ENCODE measurements at places on chromosomes 7 and 10.

GRCh38 chr10:122450353-122450990 is 4.0 kb upstream of the ARMS2 start:
- DNase-seq = no peak

DNA sequence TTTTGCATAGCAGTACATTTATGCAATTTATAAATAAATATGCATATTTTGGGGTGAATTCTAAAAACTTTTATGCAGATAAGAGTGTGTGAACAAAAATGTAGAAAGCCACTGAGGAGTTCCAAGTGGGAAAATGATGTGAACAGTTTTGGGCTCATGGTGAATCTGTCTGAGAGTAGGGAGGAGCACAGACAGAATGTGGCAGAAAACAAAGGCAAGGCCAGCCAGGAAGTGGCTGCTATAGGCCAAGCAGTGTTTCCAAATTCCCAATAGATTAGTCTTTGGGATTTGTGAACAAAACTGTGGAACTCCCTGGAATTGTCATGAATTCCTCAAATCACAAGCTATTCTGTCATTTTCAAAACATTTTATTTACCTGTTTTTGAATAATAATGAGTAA is 73.6 kb upstream of the AMPH start:
- DNase-seq = no peak

GRCh38 chr10:120735773-120736371 is 115.3 kb upstream of the WDR11 start:
- peak; percentile 17 for DNase-seq

DNA sequence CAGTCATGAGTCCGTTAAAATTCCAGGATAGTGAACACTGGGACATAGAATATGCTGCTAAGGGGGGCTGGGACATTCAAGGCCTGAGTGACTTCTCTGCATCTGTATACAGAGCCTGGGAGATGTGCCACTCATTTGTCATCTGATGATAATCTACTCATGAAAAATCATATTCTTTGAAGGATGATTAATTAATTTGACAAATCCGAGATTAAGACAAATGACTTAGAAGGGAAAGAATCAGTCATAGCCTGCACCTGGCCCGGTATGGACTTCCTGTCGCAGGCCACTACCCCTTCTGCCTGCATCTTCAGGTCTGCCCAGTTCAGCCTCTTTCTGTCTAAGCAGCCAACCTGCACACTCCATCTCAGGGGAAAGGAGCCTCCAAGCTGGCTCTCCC is 18.8 kb upstream of the FAM170B start:
- no peak for DNase-seq

DNA sequence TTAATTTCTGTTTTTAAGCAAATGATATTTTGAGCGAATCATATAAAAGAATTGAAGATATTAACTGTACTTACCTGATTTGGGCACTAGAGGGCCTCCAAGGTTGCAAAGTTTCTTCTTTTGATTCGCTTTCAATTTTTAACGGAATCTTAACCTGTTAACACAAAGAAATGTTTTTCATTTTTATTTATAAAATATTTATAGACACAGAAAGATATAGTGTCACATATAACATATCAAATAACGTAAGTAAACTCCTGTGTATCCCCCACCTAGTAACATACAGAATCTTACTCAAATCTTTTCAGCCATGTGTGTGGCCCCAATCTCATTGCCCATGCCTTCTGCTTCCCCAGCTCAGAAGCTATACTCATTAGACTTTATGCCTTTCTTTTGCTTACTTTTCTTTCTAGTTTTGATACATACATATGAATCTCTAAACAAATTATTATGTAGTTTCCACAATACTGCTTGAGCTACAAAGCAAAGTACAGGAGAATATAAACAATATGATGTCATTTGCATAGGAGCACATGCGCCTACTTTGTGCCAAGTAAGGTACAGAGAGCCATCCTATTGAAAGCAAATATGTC is 49.5 kb upstream of the ZPBP start:
- DNase-seq = peak; percentile 24

DNA sequence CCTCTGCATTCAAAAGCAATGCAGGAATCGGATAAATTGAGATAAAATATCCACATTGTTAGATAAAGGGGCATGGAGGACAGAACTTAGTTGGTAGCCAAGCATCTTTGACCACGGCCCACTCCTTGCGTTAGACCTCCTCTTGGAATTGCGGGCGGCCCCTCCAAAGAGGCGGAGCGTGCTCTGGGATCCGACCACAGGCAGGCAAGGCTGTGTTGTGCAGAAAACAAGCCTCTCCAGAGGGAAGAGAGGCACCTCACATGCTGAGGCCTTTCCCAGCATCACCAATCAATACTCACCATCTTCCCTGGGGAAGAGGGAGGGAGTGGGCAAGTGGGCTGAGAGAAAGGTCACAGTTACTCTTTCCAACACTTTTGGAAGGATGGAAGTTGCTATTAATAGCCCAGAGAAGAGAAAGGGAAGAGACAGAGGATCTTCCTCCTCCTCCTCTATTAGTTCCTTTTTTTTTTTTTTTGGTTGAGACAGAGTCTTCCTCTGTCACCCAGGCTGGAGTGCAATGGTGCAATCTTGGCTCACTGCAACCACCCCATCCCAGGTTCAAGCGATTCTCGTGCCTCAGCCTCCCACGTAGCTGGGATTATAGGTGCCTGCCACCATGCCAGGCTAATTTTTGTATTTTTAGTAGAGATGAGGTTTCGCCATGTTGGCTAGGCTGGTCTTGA is 49.7 kb upstream of the NRF1 start:
- no peak for DNase-seq

DNA sequence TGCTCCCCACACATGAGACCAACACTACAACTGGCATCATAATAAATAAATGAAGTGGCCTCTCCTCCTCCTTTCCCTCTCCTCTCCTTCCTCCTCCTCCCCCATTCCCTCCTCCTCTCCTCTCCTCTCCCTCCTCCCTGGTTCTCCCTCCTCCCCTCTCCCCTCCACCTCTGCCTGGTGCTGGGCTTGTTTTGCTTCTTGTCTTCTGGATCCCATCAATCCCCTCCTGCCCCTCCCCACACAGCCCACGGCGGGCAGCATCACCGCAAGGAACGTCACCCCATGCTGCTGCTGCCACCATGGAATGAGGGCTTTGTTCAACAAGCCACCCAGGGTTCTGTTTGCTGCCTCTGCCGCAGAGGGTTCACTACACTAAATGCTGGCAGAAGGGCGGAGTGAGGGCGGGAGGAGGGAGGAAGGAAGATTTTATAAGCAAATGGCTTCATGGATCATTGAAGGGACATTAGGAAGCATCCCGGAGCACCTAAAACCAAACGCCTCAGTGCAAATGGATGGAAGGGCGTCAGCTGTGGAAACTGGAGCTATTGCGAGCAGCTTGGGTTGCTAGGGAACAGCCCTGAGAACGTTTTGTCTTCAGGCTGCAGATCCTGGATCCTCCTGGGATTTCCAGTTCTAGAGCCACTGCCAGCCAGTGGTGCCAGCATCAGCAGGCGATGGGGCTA is 379.7 kb upstream of the ZMIZ1 start:
- no peak for DNase-seq

GRCh38 chr7:34406848-34407530 is 251.0 kb upstream of the NPSR1 start:
- DNase-seq = no peak

Measured in CD4-positive, alpha-beta T cell treated with Interleukin-4 for 1 hour (primary cell).